ENCODE measurements at places on chromosomes 16 and 17. TPM values are rescaled to one million over a fixed set of nuclear protein-coding genes. Genes with fewer than 3 reads are reported as not detected.
A peak's percentile ranks its signal among the peaks of the same experiment; 100 is the strongest.

GRCh38 chr17:61144617-61145564 lies 254.8 kb upstream of the TBX2 start:
- peaks cover 66% of the 10 kb centered on the region for H3K4me1 ChIP-seq
- peak overlapping the region; percentile 88 for H3K27ac ChIP-seq
- H3K36me3 ChIP-seq = no peaks in the 10 kb centered on the region
- H3K4me3 ChIP-seq = peak overlapping the region; percentile 30

- H3K4me3 ChIP-seq = peak within 1 kb of the TSS; percentile 82
- H3K27me3 ChIP-seq = no peaks in the 10 kb centered on the region
- H3K27ac ChIP-seq = peak within 1 kb of the TSS; percentile 89
- DNase-seq = peak; percentile 88
Measured at GRCh38 chr16:2251296-2252111, at the start of gene ECI1. ECI1 (minus strand) TSS chr16:2251587; CDS start chr16:2251566, 21 bp downstream.

CYGB gene
- total RNA-seq = 10.1 TPM

SYNGR3 gene
- total RNA-seq = 0.49 TPM

RSPRY1 gene
- 43.8 TPM for total RNA-seq

OMG gene
- total RNA-seq = not detected

GDPD3 gene
- 10.7 TPM for total RNA-seq

DNA sequence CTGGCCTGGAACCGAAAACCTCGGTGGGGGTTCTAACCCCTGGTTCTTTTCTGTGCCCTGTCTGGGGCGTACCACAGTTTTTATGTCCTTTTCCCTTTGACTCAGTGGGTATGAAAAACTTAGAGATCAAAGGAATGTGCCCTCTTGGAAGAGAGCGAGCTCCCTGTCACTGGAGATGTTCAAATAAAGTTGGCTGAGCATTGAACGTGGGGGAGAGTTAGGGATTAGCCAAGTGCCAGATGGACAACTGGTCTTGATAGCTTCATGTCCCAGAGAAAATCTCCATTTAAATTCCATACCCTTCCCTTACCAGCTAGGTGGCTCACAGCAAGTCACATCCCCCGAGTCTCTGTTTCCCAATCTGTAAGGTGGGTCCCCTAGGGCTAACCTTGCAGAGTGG lies 9.5 kb downstream of the ADGRG1 start:
- H3K36me3 ChIP-seq = no peaks in the 10 kb centered on the region
- DNase-seq = no peak
- no peaks in the 10 kb centered on the region for H3K27me3 ChIP-seq
- no peak overlapping the region for H3K27ac ChIP-seq
- H3K4me3 ChIP-seq = no peak overlapping the region

DNA sequence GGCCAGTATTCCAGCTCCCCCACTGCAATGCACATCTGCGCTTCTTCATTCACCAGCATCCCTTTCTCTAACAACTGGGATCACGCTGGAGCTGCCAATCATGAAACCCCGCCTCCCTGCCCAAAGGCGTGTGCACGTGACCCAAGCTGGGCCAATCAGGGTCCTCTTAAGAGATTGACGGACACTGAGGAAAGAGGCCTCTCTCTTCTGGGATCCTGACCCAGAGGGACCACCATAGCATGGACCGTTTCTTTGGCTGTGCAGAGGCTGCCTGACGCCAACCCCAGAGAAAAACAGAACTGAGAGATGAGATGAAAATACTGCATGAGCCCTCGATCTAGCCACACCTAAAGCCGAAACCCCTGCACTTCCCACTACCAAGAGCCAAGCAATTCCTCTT lies 32.0 kb downstream of the COTL1 start:
- H3K27me3 ChIP-seq = no peaks in the 10 kb centered on the region
- DNase-seq = no peak
- peak overlapping the region; percentile 62 for H3K27ac ChIP-seq
- no peak overlapping the region for H3K4me3 ChIP-seq
- peaks cover 18% of the 10 kb centered on the region for H3K36me3 ChIP-seq
- peaks cover 8% of the 10 kb centered on the region for H3K4me1 ChIP-seq

GPR142 gene
- total RNA-seq = not detected

IGSF6 gene
- not detected for total RNA-seq
